ENCODE measurements at places on chromosomes 13 and 19. TPM values are rescaled to one million over a fixed set of nuclear protein-coding genes. Genes with fewer than 3 reads are reported as not detected.

Gene GJB2
- not detected for total RNA-seq

Gene IL4I1
- total RNA-seq: not detected

DNA sequence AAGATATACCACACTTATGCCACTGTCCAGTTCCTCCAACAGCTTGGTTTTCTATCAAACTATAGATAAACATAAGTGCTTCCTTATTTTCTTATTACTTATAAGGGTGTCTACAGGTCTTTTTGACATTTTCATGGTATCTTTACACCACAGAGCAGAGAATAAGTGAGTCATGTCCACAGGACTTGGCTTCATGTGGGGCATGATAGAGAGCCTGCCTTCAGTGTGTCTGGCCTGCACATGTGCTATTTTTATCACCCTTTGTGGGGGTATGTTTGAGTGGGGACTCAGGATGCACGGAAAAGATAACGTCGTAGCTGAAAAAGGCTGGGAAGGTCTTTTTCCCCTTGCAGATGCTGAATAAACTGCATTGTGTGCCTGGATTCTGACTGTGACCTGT is 8.1 kb upstream of the STOML3 start:
- no peak for DNase-seq

- DNase-seq: no peak
Observed at GRCh38 chr13:77299587-77299986, 27.3 kb downstream of the MYCBP2 start.
